MCF 10A (cell line): ENCODE measurements at places on chromosomes 16 and 17. TPM values are rescaled to one million over a fixed set of nuclear protein-coding genes. Genes with fewer than 3 reads are reported as not detected.

Gene BICDL2
- 0.23 and 0.39 TPM in 2 replicates for total RNA-seq

DNA sequence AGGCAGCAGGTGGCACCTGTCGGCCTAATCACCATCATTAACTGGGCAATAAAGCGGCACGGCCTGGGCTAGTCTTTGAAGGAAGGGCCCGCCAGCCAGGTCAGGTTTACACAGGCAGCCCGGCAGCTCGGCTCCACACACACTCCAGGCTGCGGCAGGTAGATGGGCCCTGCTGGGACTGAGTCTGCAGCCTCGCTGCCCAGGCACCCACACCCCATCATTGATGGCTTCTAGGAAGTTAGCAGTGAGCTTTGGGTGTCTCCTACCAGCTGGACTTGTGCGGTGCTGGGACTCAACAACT lies 6.8 kb upstream of the FOXN1 start:
- H3K27ac ChIP-seq = no peak overlapping the region
- no peaks in the 10 kb centered on the region for H3K4me1 ChIP-seq
- no peaks in the 10 kb centered on the region for H3K36me3 ChIP-seq
- DNase-seq = no peak
- no peak overlapping the region for H3K4me3 ChIP-seq

DNA sequence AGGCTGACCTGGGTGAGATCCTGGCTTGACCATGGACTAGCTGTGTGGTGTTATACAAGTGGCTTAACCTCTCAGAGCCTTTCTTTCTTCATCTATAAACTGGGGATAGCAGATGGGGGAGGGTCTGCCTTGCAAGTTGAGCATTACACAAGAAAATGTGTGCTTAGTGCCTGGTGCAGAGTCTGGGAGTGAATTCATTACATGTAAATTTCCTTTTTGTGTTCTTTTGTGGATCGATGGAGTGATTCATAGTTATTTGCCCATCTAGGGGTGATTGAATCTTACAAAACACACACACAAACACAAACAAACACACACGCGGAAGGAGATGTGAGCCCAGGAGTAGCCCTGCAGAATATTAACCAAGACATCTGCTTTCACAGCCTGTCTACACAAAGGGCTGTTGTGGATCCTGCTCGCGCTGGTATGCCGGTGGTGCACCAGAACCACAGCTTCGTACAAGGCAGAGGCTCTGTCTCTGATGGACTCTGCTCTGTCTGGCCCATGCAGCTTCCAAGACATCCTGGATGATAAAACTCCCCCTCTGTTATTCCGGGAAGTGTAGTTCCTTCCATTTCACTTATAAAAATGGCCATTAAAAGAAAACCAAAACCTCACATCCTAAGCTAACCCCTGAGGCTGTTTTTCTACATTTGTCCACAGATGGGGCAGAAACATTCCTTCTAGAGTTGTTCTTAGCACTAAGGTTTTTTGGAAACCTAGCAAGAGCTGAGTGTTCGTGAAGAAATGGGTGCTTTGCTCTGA lies 86.1 kb downstream of the UTP18 start:
- H3K36me3 ChIP-seq = no peaks in the 10 kb centered on the region
- H3K4me1 ChIP-seq = no peaks in the 10 kb centered on the region
- no peak for DNase-seq
- H3K27me3 ChIP-seq = peaks cover 40% of the 10 kb centered on the region
- no peak overlapping the region for H3K4me3 ChIP-seq

GRCh38 chr16:48366165-48367093 lies 18.8 kb downstream of the SIAH1 start:
- peak; percentile 93 for DNase-seq
- H3K4me3 ChIP-seq = peak overlapping the region; percentile 80
- peak overlapping the region; percentile 95 for H3K27ac ChIP-seq
- no peaks in the 10 kb centered on the region for H3K27me3 ChIP-seq

Gene DHX8
- total RNA-seq = 56.9 and 62.1 TPM in 2 replicates

Gene NSMCE1
- 106 and 119 TPM in 2 replicates for total RNA-seq

Gene KRT12
- not detected in 2 replicates for total RNA-seq

DNA sequence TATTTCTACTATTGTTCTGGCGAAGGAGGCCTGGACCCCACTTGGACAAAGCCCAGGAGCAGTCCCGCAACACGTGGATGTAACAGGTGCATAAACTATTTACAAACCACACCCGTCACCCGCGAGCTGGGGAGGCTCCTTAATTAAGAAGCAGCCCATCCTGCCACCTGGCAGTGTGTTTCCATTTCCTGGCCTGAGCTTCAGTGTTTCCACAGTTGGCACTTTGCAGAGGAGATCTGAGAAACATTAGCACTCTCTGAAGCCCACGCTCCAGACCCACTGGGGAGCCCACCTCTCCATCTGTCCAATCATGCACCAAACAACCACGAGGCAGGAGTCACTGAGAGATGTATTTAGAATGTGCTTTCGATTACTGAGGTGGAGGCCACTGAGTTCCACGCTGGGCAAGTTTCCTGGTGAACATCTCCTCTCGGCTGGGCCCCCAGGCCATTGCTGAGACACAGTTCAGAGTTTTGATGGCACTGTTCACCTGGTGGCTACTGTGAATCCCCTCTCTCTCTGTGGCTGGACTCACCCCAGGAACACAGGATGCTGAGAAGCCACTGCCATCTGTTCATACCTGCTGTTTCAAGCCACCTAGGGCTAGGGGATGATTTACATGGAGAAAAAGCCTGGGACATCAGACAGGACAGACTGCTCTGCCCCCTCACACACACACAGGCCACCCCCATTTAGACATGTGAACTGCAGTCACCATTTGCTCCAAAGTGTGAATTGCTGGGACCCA lies 129.1 kb downstream of the AIPL1 start:
- H3K4me1 ChIP-seq = peaks cover 5% of the 10 kb centered on the region
- DNase-seq = no peak
- no peaks in the 10 kb centered on the region for H3K36me3 ChIP-seq
- H3K4me3 ChIP-seq = no peak overlapping the region

Gene COG4
- 62.2 and 64.9 TPM in 2 replicates for total RNA-seq

GRCh38 chr17:8360751-8361150 lies 15.8 kb downstream of the KRABD2 start:
- no peak overlapping the region for H3K4me3 ChIP-seq
- peaks cover 10% of the 10 kb centered on the region for H3K4me1 ChIP-seq
- H3K36me3 ChIP-seq = no peaks in the 10 kb centered on the region
